ENCODE measurements at places on chromosomes 7 and 10. TPM values are rescaled to one million over a fixed set of nuclear protein-coding genes. Genes with fewer than 3 reads are reported as not detected.

The CNNM1 gene
- 1.7 TPM for total RNA-seq

The SORCS1 gene
- total RNA-seq: not detected

The GSTO1 gene
- total RNA-seq: 293 TPM

The C10orf95 gene
- not detected for total RNA-seq

The COL26A1 gene
- not detected for total RNA-seq

The BICC1 gene
- total RNA-seq: 23.6 TPM

The PDLIM1 gene
- 4.8 TPM for total RNA-seq

The NUDT13 gene
- 1.8 TPM for total RNA-seq

The MYPN gene
- total RNA-seq: 0.25 TPM

The TMEM270 gene
- total RNA-seq: not detected

The DENND2A gene
- 14.9 TPM for total RNA-seq

The TUBAL3 gene
- total RNA-seq: not detected

The SPDYE1 gene
- not detected for total RNA-seq

The SFMBT2 gene
- 3.5 TPM for total RNA-seq

The COX15 gene
- total RNA-seq: 33.0 TPM

The SUN3 gene
- not detected for total RNA-seq

The ZNF503 gene
- total RNA-seq: 5.8 TPM

The ACHE gene
- 0.25 TPM for total RNA-seq

The FAM25A gene
- total RNA-seq: not detected

The HGF gene
- 101 TPM for total RNA-seq

The KLF14 gene
- under 0.01 TPM for total RNA-seq

The HDAC9 gene
- 20.2 TPM for total RNA-seq

The FEZF1 gene
- total RNA-seq: not detected

The USP6NL gene
- 12.5 TPM for total RNA-seq

The PRSS37 gene
- not detected for total RNA-seq

The PLXDC2 gene
- total RNA-seq: 6.9 TPM

The FKBP9 gene
- total RNA-seq: 215 TPM

The THAP5 gene
- total RNA-seq: 30.7 TPM

The ZNF107 gene
- total RNA-seq: 2.8 TPM

The AKR1D1 gene
- total RNA-seq: not detected

The ELMO1 gene
- total RNA-seq: 0.50 TPM

The TSPAN33 gene
- total RNA-seq: 0.11 TPM

The SPDYE16 gene
- 0.12 TPM for total RNA-seq
